Activated B cell treated with CpG ODN at 0.5 μM for 24 hours (primary cell): ENCODE measurements at places on chromosomes 5 and 9. TPM values are rescaled to one million over a fixed set of nuclear protein-coding genes. Genes with fewer than 3 reads are reported as not detected.

The SLC1A3 gene
- 0.44 and 0.82 TPM in 2 replicates for total RNA-seq

The ANGPTL2 gene
- total RNA-seq: not detected in 2 replicates

The MEGF10 gene
- not detected in 2 replicates for total RNA-seq

The DMGDH gene
- total RNA-seq: not detected in 2 replicates

The C5orf63 gene
- 20.4 and 22.5 TPM in 2 replicates for total RNA-seq

The CARD9 gene
- 0.83 and 0.89 TPM in 2 replicates for total RNA-seq

The IARS1 gene
- total RNA-seq: 176 and 205 TPM in 2 replicates

The ANAPC2 gene
- 75.7 and 93.9 TPM in 2 replicates for total RNA-seq

The NR2F1-AS1 gene
- 0.15 TPM in 1 of 2 replicates, not detected in the other for total RNA-seq

DNA sequence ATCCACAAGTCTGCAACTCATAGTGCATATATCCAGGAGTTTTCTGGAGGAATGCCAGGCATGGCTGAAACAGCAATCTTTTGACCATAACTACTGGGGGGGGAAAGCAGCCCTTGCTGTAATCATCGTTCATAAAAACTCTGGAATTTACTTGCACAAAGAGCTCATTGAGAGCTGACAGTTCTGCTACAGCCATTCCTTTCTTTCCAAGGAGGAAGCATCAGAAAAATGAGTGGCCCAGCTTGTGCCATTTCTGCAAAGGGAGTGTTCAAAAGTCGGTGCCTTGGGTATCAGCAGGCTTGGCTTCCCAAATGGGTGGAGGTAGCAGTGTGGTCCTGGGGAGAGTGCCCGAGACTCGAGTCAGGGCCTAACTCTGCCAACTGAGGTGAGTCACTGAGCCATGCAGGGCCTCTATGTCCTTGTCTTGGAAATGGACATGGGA lies 101.5 kb downstream of the GCNT1 start:
- DNase-seq: no peak

- no peak for DNase-seq
Measured at GRCh38 chr5:20609126-20609525, 621.1 kb upstream of the CDH18 start.

DNA sequence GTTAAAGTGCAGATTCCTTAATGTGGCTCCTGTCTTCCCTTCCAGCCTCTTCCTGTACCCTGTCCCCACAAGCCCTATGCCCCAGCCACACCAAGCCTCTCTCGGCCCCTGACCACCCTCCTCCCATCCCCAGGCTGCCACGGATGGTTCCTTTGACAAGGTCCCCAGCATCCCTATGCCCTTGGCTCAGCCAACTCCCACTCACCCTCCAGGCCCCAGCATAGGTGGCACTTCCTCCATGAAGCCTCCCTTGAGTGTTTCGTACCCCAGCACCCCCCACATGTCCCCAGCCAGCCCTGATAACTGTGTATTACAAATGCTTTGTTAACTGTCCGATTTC lies 115.5 kb upstream of the TBC1D2 start:
- no peak for DNase-seq

DNA sequence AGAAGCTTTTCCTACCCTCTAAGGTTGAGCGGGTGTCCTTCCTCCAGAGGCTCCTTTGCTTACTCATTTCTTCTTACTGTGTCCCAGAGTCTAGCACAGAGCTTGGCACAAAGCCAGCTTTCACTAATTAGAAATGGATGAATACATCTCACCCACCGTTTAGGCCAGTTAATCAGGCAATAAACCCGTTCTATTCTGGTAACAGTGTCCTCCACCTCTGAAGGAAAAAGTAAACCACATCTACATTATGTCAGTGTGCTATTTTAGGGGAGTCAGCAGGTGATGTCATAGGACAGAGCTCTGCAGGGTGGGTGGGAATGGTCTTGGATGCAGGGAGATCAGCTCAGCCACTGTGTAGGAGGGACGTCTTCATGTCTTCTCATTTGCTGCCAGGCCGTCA lies 109.2 kb downstream of the OSTF1 start:
- no peak for DNase-seq

GRCh38 chr9:133788819-133789717 lies 50.9 kb upstream of the SARDH start:
- no peak for DNase-seq

DNA sequence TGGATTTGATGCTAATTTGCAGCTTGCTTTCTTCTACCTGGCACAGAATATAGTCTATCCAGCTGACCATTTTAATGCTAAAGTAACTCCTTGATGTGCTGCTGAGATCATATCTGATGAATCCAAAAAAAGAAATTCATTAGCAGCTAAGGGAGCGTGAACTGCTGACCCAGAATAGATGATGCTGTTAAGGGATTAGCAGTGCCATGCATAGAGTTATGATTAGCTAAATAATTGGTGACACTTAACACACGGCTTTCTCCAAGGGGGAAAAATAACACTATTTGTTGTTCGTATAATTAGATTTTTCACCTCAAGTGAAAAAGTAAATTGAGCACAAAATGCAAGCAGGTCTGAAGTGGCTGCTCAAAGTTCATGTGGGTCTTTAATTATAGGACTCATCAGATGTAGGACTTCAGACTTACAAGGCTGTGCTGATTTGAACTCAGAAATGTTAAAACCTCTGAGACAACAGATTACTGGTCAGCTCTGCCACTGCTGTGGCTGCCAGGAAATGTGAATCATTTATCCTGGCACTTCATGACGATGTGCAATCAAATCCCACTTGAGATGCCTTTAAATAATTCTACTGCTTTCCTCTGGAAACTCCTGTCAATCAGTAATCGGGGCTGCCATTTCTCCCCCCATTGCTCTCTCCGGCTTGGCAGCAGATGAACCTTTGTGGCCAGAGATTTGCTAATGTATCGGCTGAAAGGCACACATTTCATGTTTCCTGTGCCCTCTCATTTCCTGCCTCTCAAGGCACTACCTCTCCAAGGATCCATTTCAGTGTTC lies 291.6 kb upstream of the C9orf72 start:
- no peak for DNase-seq

GRCh38 chr5:101080462-101081240 lies 177.6 kb upstream of the ST8SIA4 start:
- no peak for DNase-seq

DNA sequence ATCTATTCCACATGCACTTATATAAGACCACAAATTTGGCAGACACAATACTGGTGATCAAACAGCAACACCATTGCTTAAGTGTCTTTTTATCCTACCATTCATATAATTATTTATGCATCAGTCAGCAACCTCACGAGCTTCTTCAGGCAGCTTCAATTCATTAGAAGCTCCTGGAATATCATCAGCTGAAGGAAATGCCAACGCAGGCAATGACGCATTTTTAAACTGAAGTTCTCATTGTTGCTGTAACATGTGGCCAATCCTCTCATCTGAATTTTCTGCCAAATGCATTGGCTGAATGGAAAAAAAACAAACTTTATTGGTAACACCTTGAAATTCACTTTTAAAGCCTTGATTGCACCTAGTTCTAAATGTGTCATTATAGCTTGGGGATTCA lies 376.4 kb upstream of the RGMB start:
- no peak for DNase-seq

- DNase-seq: no peak
Measured at GRCh38 chr5:132012371-132013005, 1.0 kb upstream of the ACSL6 start.

DNA sequence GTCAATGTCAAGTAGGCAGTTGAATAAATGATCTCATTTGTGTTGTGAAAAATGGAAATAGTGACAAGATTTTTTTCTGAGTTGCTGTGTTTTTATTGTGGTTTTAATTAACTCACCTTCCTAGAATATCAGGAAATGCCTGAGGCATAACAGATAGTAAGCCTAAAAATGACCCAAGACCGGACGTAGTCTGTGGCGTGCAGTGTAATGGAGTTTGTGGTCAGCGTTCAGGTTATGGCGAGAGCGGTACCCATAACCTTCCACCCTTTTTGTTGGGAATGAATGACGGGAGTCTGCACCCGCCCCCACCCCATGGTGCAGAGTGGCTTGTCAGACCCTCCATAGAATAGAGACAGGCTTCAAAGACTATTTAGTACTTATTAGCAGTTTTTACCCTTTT lies 119.3 kb downstream of the GALNT10 start:
- no peak for DNase-seq

DNA sequence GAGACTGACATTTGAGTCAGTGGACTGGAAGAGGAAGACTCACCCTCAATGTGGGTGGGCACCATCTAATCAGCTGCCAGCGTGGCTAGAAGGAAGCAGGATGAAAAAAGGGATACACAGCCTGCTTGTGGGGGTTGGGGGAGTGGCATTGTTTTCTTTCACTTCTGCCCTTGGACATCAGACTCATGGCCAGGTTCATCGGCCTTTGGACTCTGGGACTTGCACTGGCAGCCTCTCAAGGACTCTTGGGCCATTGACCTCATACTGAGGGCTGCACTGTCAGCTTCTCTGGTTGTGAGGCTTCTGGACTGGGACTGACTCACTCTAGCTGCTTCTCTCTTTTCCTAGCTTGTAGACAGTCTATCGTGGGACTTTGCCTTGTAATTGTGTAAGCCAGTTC lies 374.9 kb downstream of the TLE1 start:
- no peak for DNase-seq

DNA sequence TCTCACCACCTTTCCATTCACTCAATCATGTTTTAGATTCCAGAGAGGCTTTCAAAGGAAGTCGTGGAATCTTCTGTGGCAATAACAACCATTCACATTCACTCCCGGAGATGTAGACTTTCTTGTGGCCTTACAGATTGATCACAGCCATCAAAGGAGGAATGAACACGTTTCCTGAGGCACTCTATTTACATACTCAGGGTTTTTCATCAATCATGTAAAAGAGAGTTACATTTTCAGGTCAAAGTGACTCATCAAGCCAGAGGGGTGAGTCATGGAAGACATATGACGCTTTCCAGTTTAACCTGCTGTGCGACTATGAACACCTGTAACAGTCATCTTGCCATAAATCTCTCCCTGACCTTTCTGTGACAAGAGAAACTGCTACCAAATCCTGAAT lies 39.3 kb upstream of the RAD23B start:
- DNase-seq: no peak

- DNase-seq: no peak
Measured at GRCh38 chr5:83313436-83313835, 158.1 kb upstream of the VCAN start.

DNA sequence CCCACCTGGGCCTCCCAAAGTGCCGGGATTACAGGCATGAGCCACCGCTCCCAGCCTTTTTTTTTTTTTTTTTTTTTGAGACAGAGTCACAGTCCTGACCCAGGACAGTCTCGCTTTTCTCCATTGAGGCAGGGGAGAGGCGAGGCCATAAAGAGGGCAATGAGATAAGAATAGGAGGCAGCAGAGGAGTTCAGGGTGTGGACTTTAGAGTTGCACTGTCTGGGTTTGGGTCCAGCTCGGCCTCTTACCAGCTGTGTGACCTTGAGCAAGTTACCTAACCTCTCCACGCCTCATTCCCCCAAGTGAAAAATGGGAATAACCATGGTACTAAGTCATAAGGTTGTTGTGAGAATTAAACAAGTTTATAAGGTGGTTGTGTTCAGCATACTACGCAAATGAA lies 24.6 kb upstream of the ANKH start:
- DNase-seq: no peak

- no peak for DNase-seq
Measured at GRCh38 chr5:151151793-151152192, 5.8 kb downstream of the ANXA6 start.

- DNase-seq: no peak
Measured at GRCh38 chr5:81760521-81760920, 9.6 kb upstream of the SSBP2 start.

- no peak for DNase-seq
Measured at GRCh38 chr5:77312413-77312812, 101.9 kb downstream of the PDE8B start.

GRCh38 chr9:123268199-123268464 lies 254 bp downstream of the STRBP start:
- DNase-seq: no peak

DNA sequence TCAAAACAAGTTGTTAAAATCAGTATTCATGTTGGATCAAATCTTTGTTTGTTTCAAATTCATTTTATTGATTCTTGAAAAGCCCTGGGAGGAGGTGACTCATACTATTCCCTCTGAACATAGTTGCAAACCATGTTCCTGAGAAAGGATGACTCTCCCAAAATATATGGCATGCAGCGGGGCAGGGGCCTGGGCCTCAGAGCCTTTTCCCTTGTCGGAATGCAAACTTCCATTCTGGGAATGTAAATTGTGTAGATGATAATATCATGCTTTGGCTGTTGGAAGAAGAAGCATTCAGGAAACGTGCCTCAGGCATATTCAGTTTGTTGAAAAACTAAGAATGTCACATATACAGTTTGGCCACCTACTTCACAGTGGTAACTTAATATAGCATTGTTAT lies 242.0 kb downstream of the AUH start:
- DNase-seq: no peak

- no peak for DNase-seq
Measured at GRCh38 chr5:120507800-120508463, 43.8 kb downstream of the PRR16 start.

- no peak for DNase-seq
Measured at GRCh38 chr5:9440517-9440916, 105.4 kb downstream of the SEMA5A start.

- peak; percentile 36 for DNase-seq
Measured at GRCh38 chr5:75337366-75338021, 474 bp downstream of the HMGCR start.

- DNase-seq: no peak
Measured at GRCh38 chr5:36528588-36528987, 77.8 kb upstream of the SLC1A3 start.

DNA sequence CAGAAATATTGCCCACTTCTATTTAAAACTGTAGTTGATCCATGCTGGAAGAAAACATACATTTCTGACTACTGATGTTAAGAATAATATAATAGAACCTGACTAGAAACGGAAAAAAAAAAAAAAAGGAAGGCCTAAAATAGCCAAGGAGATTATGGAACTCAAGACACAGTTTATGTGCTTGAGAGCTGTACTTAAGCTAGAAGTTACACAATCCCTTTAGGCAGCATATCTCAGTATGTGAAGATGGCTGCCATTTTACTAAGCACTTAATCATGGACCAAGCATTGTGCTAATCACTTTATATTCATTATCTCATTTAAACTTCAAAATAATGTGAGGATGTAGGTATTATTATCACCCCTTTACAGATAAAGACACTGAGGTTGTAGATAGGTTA lies 73.0 kb upstream of the NR4A3 start:
- DNase-seq: no peak

DNA sequence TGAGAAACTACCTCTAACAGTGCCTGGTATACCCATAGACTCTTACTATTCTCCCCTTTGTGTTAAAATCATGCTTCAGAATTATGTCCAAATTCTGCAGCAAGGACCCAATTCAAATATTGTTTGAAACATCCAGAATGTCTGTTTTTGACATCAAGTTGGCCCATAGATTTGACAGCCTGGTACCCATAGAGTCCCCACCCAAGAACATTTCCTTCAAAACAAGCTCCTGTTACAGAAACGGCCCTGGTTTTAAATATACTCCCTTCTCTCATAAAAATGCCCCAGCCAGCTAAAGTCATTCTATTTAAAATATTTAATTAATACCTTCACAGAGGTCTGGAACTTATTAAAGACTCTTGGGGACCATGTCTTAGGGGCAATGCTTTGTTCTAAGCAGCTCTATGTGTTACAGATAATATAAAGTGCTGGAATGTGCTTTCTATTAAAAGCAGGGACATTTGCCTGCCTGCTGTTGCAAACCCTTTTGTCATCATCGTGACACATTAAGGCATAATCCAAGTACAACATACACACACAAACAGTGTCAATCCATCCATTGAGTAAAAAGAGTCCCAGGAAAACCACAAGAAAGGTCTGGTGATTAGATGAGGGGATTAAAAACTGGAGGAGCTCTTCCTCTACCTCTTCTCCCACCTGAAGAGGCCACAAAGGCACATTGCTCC lies 321.7 kb downstream of the MLLT3 start:
- no peak for DNase-seq
